ENCODE measurements at places on chromosomes 12 and 14.

GRCh38 chr14:106837870-106838269 is 1311.5 kb downstream of the TMEM121 start:
- no peak for DNase-seq

GRCh38 chr12:108099073-108099472 is 30.0 kb upstream of the WSCD2 start:
- DNase-seq: no peak

DNA sequence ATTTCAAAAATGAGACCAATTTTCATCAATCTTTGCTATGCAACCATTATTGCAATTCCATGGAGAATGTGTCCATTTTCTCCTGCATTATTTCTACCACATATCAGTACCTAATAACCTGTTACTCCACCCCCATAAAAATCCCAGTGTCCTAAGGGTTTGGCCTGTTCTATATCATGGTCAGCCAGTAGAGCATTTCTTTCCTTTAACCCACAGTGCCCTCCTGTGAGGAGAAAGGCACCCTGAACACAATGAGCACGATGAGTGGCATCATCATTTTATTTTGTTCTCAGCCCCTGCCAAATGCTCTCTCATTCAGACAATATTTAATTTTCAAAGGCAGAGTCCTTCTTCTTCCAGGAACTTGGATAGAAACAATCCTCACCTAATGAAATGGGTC is 11.6 kb upstream of the IFNG-AS1 start:
- no peak for DNase-seq

- DNase-seq: no peak
These were observed 9.8 kb upstream of the SERPINA5 start for GRCh38 chr14:94571395-94571794.

DNA sequence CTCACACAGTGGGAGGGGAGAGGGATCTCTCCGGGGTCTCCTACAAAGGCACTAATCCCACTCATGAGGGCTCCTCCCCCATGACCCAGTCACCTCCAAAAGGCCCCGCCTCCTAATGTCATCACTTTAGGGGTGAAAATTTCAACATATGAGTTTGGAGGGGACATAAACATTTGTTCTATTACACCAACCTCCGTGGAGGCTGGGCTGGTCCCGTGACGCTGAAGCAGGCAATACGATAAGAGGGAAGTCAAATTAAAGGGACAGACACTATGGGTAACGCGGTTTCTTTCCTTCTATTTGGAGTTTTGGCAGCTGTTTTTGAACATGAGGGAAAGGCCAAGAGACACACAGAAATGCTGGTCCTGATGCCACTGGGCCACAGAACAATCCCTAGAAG is 175.7 kb upstream of the VASH1 start:
- no peak for DNase-seq
